Stomach (tissue), 19 donors: ENCODE measurements at places on chromosomes 13 and 19. TPM values are rescaled to one million over a fixed set of nuclear protein-coding genes. Genes with fewer than 3 reads are reported as not detected.

PTH2 gene
- not detected for total RNA-seq

ACTN4 gene
- 319 TPM for total RNA-seq

ZNF442 gene
- total RNA-seq: not detected

POLR2I gene
- 199 TPM for total RNA-seq

DCT gene
- total RNA-seq: not detected

- H3K36me3 ChIP-seq: no peaks in the 10 kb centered on the region
- DNase-seq: no peak
- no peak overlapping the region for H3K4me3 ChIP-seq
- H3K27me3 ChIP-seq: no peaks in the 10 kb centered on the region
- no peaks in the 10 kb centered on the region for H3K4me1 ChIP-seq
Measured at GRCh38 chr13:61358599-61358998, 57.0 kb downstream of the PCDH20 start.

- DNase-seq: no peak
- no peak overlapping the region for H3K27ac ChIP-seq
- no peaks in the 10 kb centered on the region for H3K27me3 ChIP-seq
- no peak overlapping the region for H3K4me3 ChIP-seq
Measured at GRCh38 chr13:101611491-101612475, 159.3 kb downstream of the ITGBL1 start.

- no peaks in the 10 kb centered on the region for H3K27me3 ChIP-seq
- no peak overlapping the region for H3K27ac ChIP-seq
- no peak for DNase-seq
- H3K4me1 ChIP-seq: no peaks in the 10 kb centered on the region
- H3K4me3 ChIP-seq: no peak overlapping the region
Measured at GRCh38 chr13:41244556-41244955, 18.8 kb downstream of the MTRF1 start.

GRCh38 chr13:47908197-47908902 lies 92.7 kb downstream of the SUCLA2 start:
- no peaks in the 10 kb centered on the region for H3K27me3 ChIP-seq
- no peak for DNase-seq
- no peaks in the 10 kb centered on the region for H3K4me1 ChIP-seq
- H3K36me3 ChIP-seq: no peaks in the 10 kb centered on the region

GRCh38 chr13:49098771-49099512 lies 121.2 kb upstream of the MLNR start:
- no peak overlapping the region for H3K4me3 ChIP-seq
- no peaks in the 10 kb centered on the region for H3K36me3 ChIP-seq
- H3K27ac ChIP-seq: no peak overlapping the region
- H3K27me3 ChIP-seq: no peaks in the 10 kb centered on the region
- H3K4me1 ChIP-seq: peaks cover 10% of the 10 kb centered on the region

- H3K4me3 ChIP-seq: no peak overlapping the region
- peaks cover 13% of the 10 kb centered on the region for H3K36me3 ChIP-seq
- no peak for DNase-seq
- H3K27ac ChIP-seq: peak overlapping the region; percentile 86
- H3K27me3 ChIP-seq: no peaks in the 10 kb centered on the region
- peaks cover 44% of the 10 kb centered on the region for H3K4me1 ChIP-seq
Measured at GRCh38 chr13:48490241-48490640, 42.6 kb downstream of the RCBTB2 start.

DNA sequence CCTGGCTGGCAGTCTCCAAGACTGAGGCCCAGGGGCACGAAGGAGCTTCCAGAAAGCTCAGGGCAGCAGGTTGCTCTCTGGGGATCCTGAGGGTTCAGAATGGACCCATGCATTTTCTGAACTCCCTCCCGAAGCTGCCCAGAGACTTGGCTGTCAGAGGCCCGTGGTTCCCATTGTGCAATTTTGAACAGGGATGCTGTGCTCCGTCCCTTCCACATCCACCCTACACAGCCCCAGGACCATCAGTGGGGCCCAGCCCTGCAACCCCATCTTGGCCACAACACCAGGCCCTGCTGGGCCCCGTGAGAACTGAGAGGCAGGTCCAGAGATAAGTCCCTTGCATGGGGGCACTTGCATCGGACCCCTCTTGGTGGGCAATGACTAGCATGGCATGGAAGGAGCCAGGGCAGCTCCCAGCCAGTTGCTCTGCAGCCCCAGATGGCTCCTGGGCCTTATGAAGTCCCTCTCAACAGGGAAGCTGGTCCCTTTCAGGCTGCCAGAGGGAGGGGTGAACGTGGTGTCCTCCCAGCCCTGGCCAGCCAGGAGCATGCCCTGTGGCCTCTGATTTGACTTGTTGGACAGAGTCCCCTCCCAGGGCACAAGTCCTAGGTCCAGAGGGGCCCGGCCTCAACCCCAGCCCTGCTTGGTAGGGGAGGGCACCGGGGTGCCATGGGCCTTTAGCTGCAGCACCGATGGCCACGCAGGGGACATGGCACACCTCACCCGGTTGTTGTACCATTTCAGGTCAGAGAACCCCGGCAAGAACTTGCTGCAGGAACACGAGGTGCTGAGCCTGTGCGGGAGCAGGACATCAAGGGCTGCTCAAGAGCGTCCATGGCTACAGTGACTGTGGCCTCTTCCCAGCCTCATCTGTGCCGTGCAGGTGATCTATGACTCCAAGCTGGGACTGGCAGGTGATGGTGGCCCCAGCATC lies 17.3 kb upstream of the ZNF14 start:
- H3K27ac ChIP-seq: no peak overlapping the region
- DNase-seq: no peak
- peaks cover 12% of the 10 kb centered on the region for H3K27me3 ChIP-seq
- no peaks in the 10 kb centered on the region for H3K36me3 ChIP-seq

DNA sequence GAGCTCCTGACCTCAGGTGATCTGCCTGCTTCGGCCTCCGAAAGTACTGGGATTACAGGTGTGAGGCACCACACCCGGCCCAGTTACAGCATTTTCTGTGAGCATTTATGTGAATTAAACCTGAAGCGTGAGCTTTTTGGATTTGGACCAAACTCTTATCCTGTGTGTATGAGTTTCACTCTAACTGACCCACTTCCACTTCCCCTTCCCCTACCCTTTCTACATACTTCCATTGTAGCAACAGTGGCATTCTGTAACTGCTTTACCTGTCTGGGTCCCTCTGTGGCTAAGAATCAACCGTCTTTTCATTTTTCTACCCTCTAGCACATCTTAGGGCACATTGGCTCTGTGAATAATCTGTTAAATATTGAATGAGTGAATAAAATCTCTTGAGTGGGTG lies 16.2 kb downstream of the FRY start:
- no peaks in the 10 kb centered on the region for H3K36me3 ChIP-seq
- no peak overlapping the region for H3K27ac ChIP-seq
- no peaks in the 10 kb centered on the region for H3K27me3 ChIP-seq
